ENCODE measurements at places on chromosomes 11 and 22.

- no peak for DNase-seq
Observed at GRCh38 chr11:104895634-104896033, 2.6 kb downstream of the CASP12 start.

GRCh38 chr11:83153764-83154163, 3.2 kb upstream of the PCF11 start:
- DNase-seq, result no peak

- no peak for DNase-seq
Observed at GRCh38 chr11:15638386-15638787, 523.7 kb downstream of the INSC start.

GRCh38 chr11:94283678-94284077, 20.7 kb upstream of the IZUMO1R start:
- DNase-seq, result no peak

GRCh38 chr11:57493507-57494503, 21.7 kb downstream of the SLC43A1 start:
- no peak for DNase-seq
